ENCODE measurements at places on chromosomes 2 and 18.

GRCh38 chr2:124996406-124996805 is 971.3 kb downstream of the CNTNAP5 start:
- DNase-seq: no peak

- no peak for DNase-seq
Observed at GRCh38 chr2:113602869-113603466, 24.1 kb upstream of the RABL2A start.

GRCh38 chr2:197159661-197160211 is 150.8 kb downstream of the ANKRD44 start:
- no peak for DNase-seq

GRCh38 chr2:96526615-96527285 is 9.8 kb upstream of the ARID5A start:
- no peak for DNase-seq

- DNase-seq: no peak
Observed at GRCh38 chr2:20343128-20343527, 7.5 kb downstream of the PUM2 start.

GRCh38 chr18:50065527-50065926 is 129.4 kb downstream of the MYO5B start:
- no peak for DNase-seq

DNA sequence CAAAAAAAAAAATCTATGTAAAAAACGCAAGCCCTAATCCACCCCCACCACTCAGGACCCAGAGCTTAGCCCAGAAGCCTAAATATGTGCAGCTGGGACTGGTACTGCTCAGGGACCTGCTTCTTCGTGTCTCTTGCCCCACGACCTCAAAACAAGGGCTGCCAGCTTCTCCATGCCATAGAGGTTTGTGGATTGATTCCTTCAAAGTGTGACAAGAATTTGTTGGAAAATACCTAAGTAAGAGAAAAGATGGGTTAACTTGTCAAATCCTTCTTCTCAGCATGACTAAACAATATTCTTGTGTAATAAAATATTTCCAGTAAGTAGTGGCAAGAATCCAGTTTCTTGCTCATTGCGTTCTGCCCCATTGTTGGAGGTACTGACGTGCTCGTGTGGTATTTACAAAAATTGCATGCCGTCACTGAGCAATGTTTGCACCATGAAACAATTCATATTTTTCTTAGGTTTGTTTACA is 825 bp upstream of the SCYGR1 start:
- DNase-seq: no peak

GRCh38 chr2:112869258-112869842 is 32.8 kb upstream of the IL1B start:
- no peak for DNase-seq

GRCh38 chr18:13520741-13521140 is 205.6 kb downstream of the FAM210A start:
- DNase-seq: no peak

- no peak for DNase-seq
Observed at GRCh38 chr2:185511925-185512324, 226.7 kb upstream of the FSIP2 start.

- no peak for DNase-seq
Observed at GRCh38 chr2:201185863-201186262, 2.9 kb downstream of the CASP10 start.

- DNase-seq: no peak
Observed at GRCh38 chr2:203498161-203498560, 36.9 kb downstream of the RAPH1 start.

GRCh38 chr2:56047136-56047535 is 123.6 kb upstream of the EFEMP1 start:
- DNase-seq: no peak

DNA sequence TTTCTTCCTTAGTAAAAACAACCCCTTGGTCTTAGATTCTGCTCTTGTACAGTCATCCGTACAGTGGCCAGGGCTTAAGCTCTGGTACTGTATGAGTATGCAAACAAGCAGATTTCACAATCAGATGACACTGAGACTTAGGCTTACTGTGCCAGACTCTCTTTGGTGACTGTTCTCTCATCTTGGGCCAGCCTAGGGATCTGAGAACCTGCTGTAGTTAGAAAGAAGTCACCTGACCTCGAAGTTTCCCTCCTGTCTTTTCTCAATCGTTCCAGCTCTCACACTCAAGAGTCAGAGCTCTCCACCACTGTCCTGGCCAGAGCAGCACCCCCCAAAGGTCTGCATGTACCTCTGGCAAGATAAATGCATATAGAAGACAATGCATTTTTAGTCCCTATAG is 63.2 kb downstream of the ZEB2 start:
- DNase-seq: peak; percentile 58

DNA sequence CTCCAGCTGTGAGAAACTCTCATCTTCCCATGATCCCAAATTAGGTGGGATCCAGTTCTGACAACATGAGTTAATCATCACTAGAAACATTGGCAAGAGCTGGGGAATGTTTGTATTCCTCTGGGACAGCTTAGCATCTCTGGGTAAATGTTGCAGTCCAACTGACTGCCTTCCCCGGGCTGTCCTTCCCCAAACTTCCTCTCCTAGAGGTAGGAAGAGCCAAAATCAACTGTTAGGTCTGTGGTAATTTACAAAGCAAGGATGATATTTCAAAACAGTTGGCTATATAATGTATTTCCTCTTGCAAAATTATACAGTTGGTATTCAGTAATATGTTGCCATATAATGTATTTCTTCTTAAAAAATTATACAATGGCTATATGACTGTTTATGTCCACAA is 148.5 kb downstream of the MGAT5 start:
- DNase-seq: no peak

DNA sequence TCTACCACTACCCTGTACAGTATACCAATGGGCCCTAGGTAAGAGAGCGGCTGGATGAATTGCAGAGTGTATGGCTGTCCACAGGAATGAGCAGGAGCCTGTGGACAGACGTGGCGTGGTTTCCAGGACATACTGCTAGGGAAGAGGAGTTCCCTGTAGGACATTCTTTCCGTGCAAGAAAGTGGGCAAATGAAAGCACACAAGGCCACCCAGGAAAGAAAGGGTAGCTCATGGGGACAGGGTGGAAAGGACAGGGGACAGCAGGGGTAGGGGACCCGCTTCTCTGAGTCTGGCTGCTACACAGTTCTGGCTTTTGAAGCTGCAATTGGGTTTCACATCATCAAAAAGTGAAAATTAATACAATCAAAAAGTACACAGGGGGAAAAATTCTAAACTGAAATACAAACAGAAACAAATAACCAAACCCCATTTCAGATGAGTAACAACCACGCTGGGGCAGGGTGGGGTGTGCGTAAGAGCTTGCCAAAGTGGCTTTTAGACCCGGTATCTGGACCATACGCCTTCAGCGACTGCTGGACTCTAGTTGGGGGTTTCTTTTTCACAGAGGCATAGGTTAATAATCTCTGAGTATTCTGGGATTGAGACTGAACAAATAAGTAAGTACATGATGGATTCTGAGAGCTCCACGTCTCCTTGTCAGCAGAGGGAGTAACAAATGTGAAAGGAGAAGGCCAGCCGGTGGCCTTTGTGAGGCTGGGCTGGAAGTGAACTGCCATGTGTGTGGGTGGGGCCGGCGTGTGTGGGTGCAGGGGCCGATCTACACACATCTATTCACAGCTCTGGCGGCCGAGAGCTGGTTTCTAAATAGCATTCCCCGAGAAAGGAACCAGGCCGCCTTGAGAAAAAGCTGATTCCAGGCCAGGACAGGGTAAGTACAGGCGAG is 84.0 kb downstream of the HDAC4 start:
- no peak for DNase-seq

GRCh38 chr18:54202851-54203250 is 21.6 kb downstream of the MBD2 start:
- no peak for DNase-seq

DNA sequence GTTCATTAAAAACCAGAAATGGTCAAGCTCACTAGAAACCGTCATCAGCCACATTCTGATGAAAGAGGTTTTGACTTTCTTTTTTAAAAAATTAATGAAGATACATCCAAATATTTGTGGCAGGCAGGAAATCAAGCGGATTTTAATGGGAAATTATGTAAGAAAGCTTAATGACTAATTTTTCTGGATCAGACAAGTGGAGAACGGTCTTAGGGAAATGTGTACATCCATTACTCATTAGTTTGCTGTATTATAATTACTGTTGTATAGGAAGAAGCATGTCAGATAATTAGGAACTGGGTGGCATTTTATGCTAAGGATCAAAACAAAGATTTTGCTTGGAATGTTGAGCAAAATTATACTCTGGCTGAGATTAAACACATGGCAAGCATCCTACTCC is 39.4 kb downstream of the AGAP1 start:
- no peak for DNase-seq

DNA sequence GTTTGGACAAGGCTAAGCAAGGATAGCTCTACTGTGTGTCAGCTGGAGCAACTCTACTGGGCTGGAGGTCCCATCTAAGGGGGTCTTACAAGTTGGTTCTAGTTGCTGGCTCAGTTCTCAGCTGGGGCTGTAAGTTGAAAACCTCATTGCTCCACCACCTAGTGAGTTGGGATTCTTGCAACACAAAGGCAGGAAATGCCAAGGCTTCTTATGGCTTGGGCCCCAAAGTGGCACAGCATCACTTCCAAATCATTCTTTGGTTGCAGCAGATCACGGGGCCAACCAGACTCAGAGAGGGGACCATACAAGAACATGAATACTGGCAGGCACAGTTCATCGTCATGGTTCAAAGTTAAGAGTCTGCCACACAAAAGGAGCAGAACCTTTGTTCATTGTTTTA is 332.7 kb downstream of the LRRTM1 start:
- DNase-seq: no peak

GRCh38 chr2:129248198-129248597 is 731.3 kb upstream of the RAB6C start:
- DNase-seq: no peak

GRCh38 chr2:218734190-218734975 is 23.7 kb downstream of the TTLL4 start:
- DNase-seq: no peak

GRCh38 chr2:126506786-126507185 is 149.2 kb upstream of the GYPC start:
- DNase-seq: no peak

DNA sequence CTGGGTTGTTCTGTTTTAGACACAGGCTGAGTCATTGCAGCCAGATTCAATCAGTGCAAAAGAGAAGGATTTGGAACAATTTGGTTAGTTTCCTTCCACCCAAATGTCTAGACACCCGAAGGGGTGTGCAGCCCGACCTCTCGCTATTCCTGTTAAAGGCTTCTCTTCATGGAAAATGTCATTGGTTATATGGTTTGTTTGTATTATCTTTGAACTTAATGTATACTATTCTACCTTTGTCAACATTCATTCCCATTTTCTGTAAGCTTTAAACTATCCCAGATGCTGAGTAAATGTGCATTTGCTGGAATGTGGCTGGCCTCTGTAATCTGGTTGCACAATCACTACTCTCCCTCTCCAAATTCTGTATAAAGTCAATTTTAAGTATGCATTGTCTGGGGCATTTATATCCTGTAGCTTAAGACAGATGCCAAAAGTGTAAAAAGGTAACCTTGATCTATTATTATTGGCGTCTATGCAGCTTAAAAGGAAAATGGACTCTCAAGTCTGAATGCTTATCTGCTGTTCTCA is 80.4 kb upstream of the RND3 start:
- no peak for DNase-seq

- DNase-seq: no peak
Observed at GRCh38 chr2:31108561-31109286, 29.5 kb downstream of the GALNT14 start.
